GM12892 (cell line): ENCODE measurements at places on chromosomes 7 and 10.
A peak's percentile ranks its signal among the peaks of the same experiment; 100 is the strongest.

DNA sequence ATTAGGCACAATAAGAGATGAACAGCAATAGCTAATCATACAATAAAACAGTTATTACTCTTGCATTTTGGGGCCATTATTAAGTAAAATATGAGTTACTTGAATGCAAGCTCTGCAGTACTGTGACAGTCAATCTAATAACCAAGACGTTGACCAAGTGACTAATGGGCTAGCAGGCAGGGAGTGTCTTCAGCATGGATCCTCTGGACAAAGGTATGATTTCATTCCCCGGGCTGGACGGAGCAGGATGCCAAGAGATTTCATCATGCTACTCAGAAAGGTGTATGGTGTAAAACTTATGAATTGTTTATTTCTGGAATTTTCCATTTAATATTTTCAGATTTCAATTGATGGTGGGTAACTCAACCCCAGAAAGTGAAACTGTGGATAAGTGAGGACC, 80.9 kb downstream of the SHH start:
- DNase-seq = no peak

GRCh38 chr7:10577866-10578374, 395.8 kb upstream of the PHF14 start:
- no peak for DNase-seq

DNA sequence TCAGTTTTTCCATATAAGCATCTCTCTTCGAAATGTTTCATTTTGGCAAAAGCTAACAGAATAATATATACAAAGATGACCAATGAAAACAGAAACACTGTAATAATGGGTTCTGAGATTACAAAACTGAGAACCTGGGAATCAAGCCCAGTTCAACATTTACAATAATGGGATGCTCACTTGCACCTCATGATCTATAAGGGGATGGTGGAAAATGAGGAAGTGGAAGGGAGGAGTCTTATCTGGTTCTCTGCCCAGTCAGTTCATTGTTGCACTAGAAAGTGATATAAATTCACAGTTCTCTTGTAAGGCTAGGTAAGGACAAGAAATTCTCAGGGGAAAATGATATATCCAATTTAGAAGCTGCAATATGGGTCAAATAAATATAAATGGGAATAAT, 31.7 kb upstream of the RHOBTB1 start:
- no peak for DNase-seq

DNA sequence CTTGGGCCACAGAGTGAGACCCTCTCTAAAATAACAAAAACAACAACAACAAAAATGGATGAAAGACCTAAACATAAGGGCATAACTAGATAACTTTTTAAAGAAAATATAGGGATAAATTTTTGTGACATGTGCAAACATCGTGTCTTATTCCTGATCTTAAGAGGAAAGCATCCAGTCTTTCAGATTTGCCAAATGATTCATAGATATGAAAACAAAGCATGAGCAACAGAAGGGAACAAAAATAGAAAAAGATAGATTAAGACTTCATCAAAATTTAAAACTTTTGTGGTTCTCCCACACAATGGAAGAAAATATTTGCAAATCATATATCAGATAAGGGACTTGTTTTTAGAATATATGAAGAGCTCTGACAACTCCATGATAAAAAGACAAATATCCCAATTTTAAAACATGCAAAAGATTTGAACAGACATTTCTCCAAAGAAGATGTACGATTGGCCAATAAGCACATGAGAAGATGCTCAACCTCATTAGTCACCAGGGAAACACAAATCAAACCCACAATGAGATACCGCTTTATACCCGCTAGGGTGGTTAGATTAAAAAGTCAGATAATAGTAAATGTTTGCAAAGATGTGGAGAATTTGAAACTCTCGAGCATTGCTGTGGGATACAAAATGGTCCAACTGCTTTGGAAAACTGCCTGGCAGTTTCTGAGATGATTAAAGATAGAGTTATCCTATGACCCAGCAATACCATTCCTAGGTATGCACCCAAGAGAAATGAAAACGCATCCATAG, 20.3 kb downstream of the PPIF start:
- DNase-seq = no peak

DNA sequence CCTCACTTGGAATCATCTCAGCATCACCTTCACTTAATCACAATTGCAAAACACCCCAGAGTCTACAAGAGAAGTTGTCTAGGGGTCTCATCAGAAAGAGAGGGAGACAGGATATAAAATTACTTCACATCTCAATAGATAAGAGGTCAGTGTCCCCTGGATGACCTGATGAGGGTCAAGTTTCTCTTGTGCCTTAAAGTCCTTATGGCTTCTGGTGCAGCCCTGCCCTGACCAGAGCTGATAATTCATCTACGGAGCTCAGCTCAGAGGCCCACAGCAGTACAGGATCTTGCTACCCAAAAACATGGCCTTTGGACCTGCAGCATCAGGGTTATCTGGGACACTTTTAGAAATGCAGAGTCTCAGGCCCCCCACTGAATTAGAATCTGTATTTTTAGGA, 111.1 kb upstream of the GLI3 start:
- no peak for DNase-seq

GRCh38 chr10:24261627-24262026, 52.7 kb downstream of the KIAA1217 start:
- no peak for DNase-seq

- no peak for DNase-seq
Observed at GRCh38 chr7:65910237-65910636, 37.4 kb downstream of the VKORC1L1 start.

- no peak for DNase-seq
Observed at GRCh38 chr10:11154333-11154732, 136.7 kb downstream of the CELF2 start.

GRCh38 chr7:48111596-48111995, 22.5 kb downstream of the UPP1 start:
- no peak for DNase-seq

DNA sequence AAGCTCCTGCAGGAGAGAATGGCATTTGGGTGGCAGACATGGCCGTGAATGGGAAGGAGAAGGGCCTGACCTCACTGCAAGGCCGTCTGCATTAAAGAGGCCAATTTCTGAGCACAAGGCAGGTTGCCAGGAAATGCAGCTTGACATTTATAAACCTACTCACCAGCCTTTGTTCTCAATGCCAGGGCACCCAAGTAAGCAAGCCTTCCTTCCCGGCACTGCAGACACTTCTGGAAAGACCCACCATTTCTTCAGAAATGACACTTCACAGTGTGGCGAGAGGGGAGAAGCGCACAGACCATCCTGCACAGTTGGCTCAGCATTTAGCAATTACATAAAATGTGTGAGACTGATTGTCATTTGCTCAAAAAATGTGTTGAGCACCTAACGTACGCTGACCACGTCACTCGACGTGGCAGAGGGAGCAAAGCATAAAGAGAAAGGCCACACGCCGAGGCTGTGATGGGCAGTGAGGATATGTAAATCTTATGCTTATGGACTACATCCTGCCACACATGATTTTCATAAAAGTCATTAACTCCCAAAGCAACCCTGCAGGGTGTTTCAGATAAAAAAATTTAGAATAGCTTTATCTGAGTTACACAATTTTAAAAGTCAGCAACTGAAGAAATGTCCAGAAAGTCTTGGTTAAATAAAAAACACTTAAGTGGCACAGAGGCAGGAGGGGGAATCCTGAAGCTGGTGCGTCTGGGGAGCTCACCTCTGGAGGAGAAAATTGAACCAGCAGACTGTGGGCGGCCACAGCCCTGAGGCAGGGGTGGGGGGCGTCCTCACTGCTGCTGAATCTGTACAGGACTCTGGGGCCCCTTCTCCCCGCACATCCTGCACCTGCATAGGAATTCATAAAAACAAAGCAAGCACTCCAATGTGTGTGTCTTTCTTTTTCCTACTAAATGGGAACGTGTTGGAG, 543.8 kb downstream of the PTPRN2 start:
- no peak for DNase-seq

GRCh38 chr7:15680446-15680845, 6.0 kb downstream of the MEOX2 start:
- DNase-seq = no peak

DNA sequence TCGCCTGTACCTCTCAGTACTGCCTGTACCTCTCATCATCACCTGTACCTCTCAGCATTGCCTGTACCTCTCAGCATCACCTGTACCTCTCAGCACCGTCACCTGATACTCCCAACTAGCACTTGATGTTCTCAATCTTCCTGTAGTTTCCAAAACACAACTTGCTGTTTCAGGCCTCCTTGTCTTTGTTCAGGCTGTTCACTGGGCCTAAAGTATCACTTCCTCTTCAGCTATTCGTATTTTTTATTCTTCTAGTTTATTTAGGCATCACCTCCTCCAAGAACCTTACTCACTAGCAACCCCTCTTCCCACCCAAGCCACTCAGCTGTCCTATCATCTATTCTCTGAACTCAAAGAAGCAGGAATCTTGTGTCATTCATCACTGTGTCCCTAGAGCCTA, 24.1 kb downstream of the OR6B1 start:
- DNase-seq = no peak

DNA sequence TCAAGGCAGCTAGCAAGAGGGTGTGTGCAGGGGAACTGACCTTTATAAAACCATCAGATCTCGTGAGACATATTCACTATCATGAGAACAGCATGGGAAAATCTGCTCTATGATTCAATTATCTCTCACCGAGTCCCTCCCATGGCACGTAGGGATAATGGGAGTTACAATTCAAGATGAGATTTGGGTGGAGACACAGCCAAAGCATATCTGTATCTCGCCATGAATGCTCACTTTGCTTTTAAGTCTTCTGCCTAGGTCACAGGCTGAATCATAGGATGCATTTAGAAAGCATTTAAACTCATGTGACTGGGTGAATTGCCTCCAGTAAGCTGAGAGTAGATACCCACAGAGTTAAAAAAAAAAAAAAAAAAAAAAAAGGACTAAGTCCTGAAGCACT, 220.0 kb downstream of the AGMO start:
- no peak for DNase-seq

GRCh38 chr7:26688936-26689506, 175.4 kb downstream of the SKAP2 start:
- DNase-seq = no peak

- DNase-seq = no peak
Observed at GRCh38 chr7:18916826-18917225, 200.6 kb downstream of the TWIST1 start.

DNA sequence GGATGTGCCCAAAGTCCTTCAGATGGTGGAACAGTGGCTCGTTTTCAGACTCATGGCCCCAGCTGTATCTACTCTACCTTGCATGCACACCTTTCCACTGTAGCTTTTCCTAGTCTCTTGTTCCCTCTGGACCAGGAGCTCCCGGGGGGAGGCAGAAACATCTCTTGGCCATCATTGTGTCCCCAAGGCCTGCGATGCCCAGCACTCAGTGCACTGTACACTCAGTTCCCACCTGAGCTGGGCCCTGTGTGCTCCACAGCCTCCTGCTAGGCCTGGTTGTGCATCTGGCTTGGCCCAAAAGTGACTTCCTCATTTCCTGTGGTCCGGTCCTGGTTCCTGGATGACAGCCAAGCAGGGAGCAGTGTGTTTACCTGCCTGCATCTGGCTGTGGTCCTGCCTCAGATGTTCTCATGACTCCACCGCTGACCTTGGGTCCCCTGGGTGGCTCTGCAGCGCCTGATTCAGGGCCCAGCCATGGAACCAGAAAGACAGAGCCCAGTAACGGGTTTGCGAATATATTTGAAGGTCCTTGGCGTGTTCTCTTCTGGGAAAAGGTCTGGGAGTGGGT, 9.9 kb upstream of the DOCK1 start:
- DNase-seq = no peak

GRCh38 chr10:85043207-85043606, 714.8 kb downstream of the CCSER2 start:
- no peak for DNase-seq

DNA sequence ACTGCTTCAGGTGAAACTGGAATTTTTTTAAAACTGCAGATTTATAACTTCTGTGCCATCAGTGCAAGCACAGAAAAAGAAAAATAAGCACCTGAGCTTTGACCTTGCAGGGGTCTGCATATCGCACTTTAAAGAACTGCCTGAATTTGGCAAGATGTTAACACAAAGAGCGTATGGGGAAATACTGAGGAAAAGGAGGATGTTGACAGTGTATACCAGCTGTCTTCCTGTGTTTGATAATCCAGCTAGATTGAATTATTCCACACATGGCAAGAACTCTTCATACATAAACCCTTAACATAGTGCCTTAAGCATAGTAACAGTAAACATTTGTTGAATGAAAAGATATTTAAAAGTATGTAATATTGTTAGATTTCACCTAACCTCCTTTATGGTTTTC, 30.0 kb downstream of the SMC3 start:
- no peak for DNase-seq

GRCh38 chr7:91330866-91331265, 66.6 kb downstream of the FZD1 start:
- no peak for DNase-seq

DNA sequence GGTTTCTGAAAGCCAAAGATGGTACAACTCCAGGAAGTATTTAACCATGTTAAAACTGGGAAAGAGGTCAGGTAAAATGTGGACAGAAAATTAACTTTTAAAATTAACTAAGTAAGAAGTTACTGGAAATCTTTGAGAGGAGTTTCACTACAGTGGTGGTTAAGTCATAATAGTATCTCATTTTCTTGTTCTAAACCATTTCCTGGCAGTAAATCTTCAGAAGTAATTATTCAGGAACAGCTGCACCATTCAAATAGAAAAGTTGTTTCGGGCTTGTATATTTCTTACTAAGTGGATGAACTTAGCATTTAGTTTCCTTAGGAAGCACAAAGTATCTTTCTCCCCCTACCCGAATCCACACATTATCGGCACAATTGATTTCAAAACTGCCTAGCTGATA, 27.1 kb downstream of the COPG2 start:
- no peak for DNase-seq

DNA sequence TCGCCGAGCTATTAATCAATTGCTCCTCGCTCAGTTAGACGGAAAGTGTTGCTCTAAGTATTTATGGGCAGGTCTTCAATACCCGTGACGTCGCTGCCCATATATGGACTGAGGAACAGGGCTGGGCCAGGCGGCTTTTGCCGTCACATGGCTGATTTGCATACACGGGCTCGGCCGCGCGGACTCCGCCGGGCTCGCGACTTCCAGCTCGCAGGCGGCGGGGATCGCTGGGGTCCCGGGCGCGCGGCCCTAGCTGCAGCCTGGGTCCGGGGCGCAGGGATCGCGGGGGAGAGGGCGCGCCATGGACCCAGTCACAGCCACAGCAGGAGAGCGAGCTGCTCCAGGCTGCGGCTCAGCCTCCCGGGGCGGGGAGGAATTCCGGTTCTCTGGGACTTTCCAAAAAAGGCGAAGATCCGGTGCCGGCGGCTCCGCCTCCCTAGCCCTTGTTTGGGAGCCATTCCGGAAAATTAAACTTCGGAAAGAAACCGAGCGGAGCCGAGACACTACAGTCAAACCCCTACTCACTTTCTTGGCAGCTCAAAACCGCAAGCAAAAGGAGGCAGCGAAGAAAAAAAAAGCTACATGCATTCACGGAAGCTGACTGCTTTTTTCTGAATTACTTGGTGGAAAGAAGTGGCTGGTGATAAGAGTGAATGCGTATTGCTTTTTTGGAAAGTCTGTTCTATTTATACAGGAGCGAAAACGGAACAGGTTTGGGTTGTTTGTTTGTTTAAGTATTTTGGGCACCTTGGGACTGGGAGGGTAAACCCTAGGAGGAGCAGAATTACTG, at the start of gene EGR2:
Gene EGR2, minus strand, starts transcription at position 36 of the 790 bp plus-strand sequence. CDS start 337 bp downstream, outside the sequence.
- DNase-seq = peak; percentile 84
